ENCODE measurements at places on chromosomes 6 and 20. TPM values are rescaled to one million over a fixed set of nuclear protein-coding genes. Genes with fewer than 3 reads are reported as not detected.

PBOV1 gene
- not detected for total RNA-seq

PAK5 gene
- 0.46 TPM for total RNA-seq

TPBG gene
- total RNA-seq = 5.4 TPM

SLCO4A1 gene
- 3.4 TPM for total RNA-seq

PGC gene
- total RNA-seq = not detected

ZFP64 gene
- 6.7 TPM for total RNA-seq

HAO1 gene
- total RNA-seq = not detected

LTA gene
- 1.3 TPM for total RNA-seq

BEND6 gene
- 3.2 TPM for total RNA-seq

PI16 gene
- total RNA-seq = 1.1 TPM

DNA sequence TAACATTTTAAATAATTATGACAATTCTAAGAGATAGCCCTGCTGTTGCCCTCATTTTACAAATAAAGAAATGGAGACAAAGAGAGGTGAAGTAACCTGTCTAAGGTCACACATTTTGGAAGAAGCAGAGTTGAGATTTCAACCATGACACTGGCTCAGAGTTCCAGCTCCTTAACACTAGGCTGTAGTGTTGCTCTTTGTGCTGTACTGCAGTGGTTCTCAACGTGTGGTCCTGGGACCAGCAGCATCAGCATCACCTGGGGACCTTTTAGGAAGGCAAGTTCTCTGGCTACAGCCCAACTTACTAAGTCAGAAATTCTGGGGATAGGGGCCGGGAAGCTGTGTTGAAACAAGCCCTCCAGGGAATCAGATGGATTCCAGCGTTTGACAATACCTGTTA is 62.4 kb upstream of the FERMT1 start:
- H3K36me3 ChIP-seq = no peaks in the 10 kb centered on the region
- no peak overlapping the region for H3K27ac ChIP-seq
- no peaks in the 10 kb centered on the region for H3K27me3 ChIP-seq

- H3K27me3 ChIP-seq = no peaks in the 10 kb centered on the region
- no peaks in the 10 kb centered on the region for H3K36me3 ChIP-seq
- DNase-seq = no peak
- H3K27ac ChIP-seq = no peak overlapping the region
- H3K4me3 ChIP-seq = no peak overlapping the region
- no peaks in the 10 kb centered on the region for H3K4me1 ChIP-seq
These were observed 30.9 kb upstream of the ALDH8A1 start for GRCh38 chr6:134980846-134981245.

DNA sequence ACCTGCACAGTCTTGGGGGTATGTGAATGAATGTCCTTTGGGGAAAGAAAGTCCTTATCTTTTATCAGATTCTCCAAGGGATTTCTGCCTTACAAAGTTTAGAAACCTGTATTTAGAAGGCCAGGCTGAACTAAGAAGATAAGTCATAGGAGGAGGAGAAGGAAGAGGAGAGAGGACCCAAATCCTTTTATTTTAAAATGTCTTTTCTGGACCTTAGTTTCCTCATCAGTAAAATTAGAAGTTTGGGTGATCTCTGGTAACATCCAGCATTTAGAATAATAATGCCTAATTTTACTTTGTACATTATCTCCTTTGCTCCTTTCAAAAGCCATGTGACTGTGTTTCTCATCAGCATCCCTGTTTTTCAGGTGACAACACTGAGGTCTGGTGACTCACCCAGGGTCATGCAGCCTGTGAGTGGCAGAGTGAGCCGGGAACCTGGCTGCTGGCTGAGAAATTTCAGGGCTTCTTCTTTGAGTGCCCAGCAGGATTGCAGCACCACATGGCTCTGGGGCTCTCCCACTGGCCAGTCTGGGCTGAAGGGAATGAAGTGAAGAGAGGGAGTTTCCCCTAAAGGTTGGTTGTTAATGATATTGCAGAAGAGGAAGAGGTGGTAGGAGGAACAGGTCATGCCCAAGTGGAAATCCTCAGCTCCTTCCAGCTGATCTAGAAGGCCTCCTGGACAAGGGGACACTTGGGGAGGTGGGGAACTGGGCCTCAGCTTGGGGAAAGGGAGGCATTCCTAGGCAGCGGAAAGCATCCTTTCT is 34.0 kb downstream of the VEGFA start:
- no peak overlapping the region for H3K27ac ChIP-seq
- no peaks in the 10 kb centered on the region for H3K4me1 ChIP-seq
- no peaks in the 10 kb centered on the region for H3K36me3 ChIP-seq
- no peak overlapping the region for H3K4me3 ChIP-seq

GRCh38 chr6:51303338-51303737 is 484.7 kb downstream of the TFAP2B start:
- H3K27me3 ChIP-seq = no peaks in the 10 kb centered on the region
- no peak overlapping the region for H3K27ac ChIP-seq
- no peaks in the 10 kb centered on the region for H3K36me3 ChIP-seq
- no peaks in the 10 kb centered on the region for H3K4me1 ChIP-seq

- H3K27ac ChIP-seq = no peak overlapping the region
- no peaks in the 10 kb centered on the region for H3K36me3 ChIP-seq
- DNase-seq = no peak
- H3K4me3 ChIP-seq = no peak overlapping the region
These were observed 118.4 kb upstream of the RUNX2 start for GRCh38 chr6:45209762-45210161.

- peak; percentile 64 for DNase-seq
- no peak overlapping the region for H3K4me3 ChIP-seq
- H3K36me3 ChIP-seq = no peaks in the 10 kb centered on the region
- H3K27ac ChIP-seq = no peak overlapping the region
- H3K4me1 ChIP-seq = no peaks in the 10 kb centered on the region
- H3K27me3 ChIP-seq = no peaks in the 10 kb centered on the region
These were observed 1111.4 kb upstream of the CITED2 start for GRCh38 chr6:140485740-140486449.

- no peaks in the 10 kb centered on the region for H3K4me1 ChIP-seq
- no peak overlapping the region for H3K4me3 ChIP-seq
- no peak for DNase-seq
- H3K27ac ChIP-seq = no peak overlapping the region
- no peaks in the 10 kb centered on the region for H3K36me3 ChIP-seq
These were observed 1.2 kb upstream of the PI3 start for GRCh38 chr20:45173522-45173921.

GRCh38 chr6:39496915-39497314 is 174.4 kb upstream of the KCNK16 start:
- no peak overlapping the region for H3K27ac ChIP-seq
- H3K4me3 ChIP-seq = no peak overlapping the region
- H3K4me1 ChIP-seq = peaks cover 1% of the 10 kb centered on the region
- no peaks in the 10 kb centered on the region for H3K36me3 ChIP-seq
- peak; percentile 64 for DNase-seq

GRCh38 chr6:156840136-156840535 is 63.0 kb downstream of the ARID1B start:
- no peak for DNase-seq
- H3K4me3 ChIP-seq = no peak overlapping the region
- H3K27me3 ChIP-seq = no peaks in the 10 kb centered on the region
- H3K27ac ChIP-seq = no peak overlapping the region
- peaks cover 30% of the 10 kb centered on the region for H3K4me1 ChIP-seq

DNA sequence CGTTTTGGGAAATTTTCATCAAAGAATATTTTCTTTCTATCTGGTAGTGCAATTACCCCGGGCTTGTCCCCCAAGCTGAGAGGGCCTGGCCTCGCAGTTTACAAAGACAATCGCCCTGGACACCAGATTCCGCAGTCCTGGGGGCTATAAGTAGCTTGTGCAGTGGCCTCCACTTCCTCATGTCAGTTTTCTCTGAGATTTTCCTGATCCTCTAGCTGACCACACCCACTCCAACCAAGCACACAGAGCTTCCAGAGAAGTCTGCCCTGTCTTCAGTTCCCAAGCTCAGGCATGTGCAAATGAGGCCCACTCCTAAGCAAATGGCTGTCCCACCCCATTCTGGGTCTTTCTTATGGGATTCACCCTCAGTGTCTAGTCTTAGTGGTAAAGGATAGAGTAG is 245.3 kb downstream of the MAFB start:
- peaks cover 1% of the 10 kb centered on the region for H3K4me1 ChIP-seq
- no peak for DNase-seq
- H3K27ac ChIP-seq = no peak overlapping the region
- no peak overlapping the region for H3K4me3 ChIP-seq
- no peaks in the 10 kb centered on the region for H3K27me3 ChIP-seq
- H3K36me3 ChIP-seq = no peaks in the 10 kb centered on the region

DNA sequence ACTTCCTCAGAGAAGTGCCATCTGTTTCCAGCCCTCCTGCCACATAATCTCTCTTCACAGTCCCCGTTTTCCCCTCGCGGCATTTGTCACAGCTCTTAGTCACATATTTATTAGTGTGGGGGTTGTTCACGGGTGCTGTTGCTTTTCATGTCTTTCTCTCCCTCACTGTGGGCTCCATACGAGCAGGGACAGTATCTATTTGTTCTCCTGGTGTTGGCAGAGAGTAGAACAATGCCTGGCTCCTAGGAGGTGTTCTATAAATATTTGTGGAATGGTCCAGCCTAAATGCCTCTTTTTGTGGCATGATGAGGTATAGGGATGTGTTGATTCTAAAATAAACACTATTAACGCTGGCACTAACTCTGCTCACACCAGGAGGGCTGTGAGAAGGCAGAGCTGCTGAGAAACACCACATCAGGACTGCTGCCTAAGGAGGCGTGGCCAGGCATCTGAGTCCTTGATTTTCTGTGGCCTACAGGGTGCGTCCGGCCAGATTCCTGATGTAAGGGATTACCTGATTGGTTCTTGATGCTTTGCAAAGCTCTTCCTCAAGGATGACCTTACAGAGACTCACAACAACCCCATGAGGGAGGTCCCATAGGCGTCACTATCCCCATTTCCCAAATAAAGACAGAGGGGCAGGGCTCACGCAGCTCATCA is 219.8 kb upstream of the ARID1B start:
- no peak overlapping the region for H3K4me3 ChIP-seq
- no peaks in the 10 kb centered on the region for H3K36me3 ChIP-seq
- DNase-seq = no peak
- H3K27me3 ChIP-seq = no peaks in the 10 kb centered on the region
- H3K27ac ChIP-seq = no peak overlapping the region
- H3K4me1 ChIP-seq = no peaks in the 10 kb centered on the region

DNA sequence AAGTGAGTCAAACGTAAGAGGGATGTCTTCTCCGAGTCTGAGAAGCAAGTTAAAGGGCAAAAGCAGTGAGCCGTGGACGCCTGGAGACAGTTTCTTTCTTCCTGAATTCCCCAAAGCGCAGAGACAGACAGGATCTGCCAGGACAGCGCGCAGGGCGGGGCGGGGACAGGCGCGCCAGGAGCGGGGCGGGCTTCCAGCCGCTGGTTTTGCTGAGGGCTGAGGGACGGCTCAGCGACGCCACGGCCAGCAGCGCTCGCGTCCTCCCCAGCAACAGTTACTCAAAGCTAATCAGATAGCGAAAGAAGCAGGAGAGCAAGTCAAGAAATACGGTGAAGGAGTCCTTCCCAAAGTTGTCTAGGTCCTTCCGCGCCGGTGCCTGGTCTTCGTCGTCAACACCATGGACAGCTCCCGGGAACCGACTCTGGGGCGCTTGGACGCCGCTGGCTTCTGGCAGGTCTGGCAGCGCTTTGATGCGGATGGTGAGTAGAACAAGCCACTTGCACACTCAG is at the start of gene SCGN:
TSS of gene SCGN (plus strand) at position 209 of the 509 bp plus-strand sequence. CDS start at position 398, 189 bp downstream.
- H3K4me1 ChIP-seq = no peaks in the 10 kb centered on the region
- DNase-seq = peak; percentile 60
- H3K27ac ChIP-seq = no peak within 1 kb of the TSS
- no peak within 1 kb of the TSS for H3K4me3 ChIP-seq

- H3K27me3 ChIP-seq = no peaks in the 10 kb centered on the region
- H3K27ac ChIP-seq = no peak overlapping the region
- no peak for DNase-seq
- H3K4me1 ChIP-seq = peaks cover 8% of the 10 kb centered on the region
These were observed 5.2 kb downstream of the ZNF341 start for GRCh38 chr20:33736962-33737361.

GRCh38 chr20:51354191-51354768 is 188.2 kb downstream of the NFATC2 start:
- no peaks in the 10 kb centered on the region for H3K36me3 ChIP-seq
- DNase-seq = no peak
- H3K4me3 ChIP-seq = no peak overlapping the region
- H3K27me3 ChIP-seq = no peaks in the 10 kb centered on the region
- H3K27ac ChIP-seq = no peak overlapping the region

- H3K36me3 ChIP-seq = no peaks in the 10 kb centered on the region
- H3K27ac ChIP-seq = no peak overlapping the region
- H3K27me3 ChIP-seq = no peaks in the 10 kb centered on the region
These were observed 54.4 kb downstream of the ARFGEF2 start for GRCh38 chr20:48975955-48976354.

GRCh38 chr20:29302979-29303644 is 1954.4 kb upstream of the DEFB115 start:
- H3K36me3 ChIP-seq = no peaks in the 10 kb centered on the region
- no peaks in the 10 kb centered on the region for H3K27me3 ChIP-seq
- H3K4me1 ChIP-seq = no peaks in the 10 kb centered on the region
- DNase-seq = no peak

- no peaks in the 10 kb centered on the region for H3K27me3 ChIP-seq
- DNase-seq = no peak
- H3K27ac ChIP-seq = no peak overlapping the region
- H3K4me3 ChIP-seq = no peak overlapping the region
These were observed 55.6 kb downstream of the UTRN start for GRCh38 chr6:144340541-144341371.

GRCh38 chr20:24612799-24613775 is 143.7 kb downstream of the SYNDIG1 start:
- H3K4me1 ChIP-seq = no peaks in the 10 kb centered on the region
- H3K4me3 ChIP-seq = no peak overlapping the region
- H3K27ac ChIP-seq = no peak overlapping the region
- no peaks in the 10 kb centered on the region for H3K27me3 ChIP-seq
- no peaks in the 10 kb centered on the region for H3K36me3 ChIP-seq
- DNase-seq = no peak

- no peaks in the 10 kb centered on the region for H3K4me1 ChIP-seq
- no peak overlapping the region for H3K4me3 ChIP-seq
- H3K36me3 ChIP-seq = no peaks in the 10 kb centered on the region
- no peaks in the 10 kb centered on the region for H3K27me3 ChIP-seq
- no peak overlapping the region for H3K27ac ChIP-seq
These were observed 14.4 kb upstream of the RIN2 start for GRCh38 chr20:19743640-19743995.

- H3K4me1 ChIP-seq = no peaks in the 10 kb centered on the region
- no peaks in the 10 kb centered on the region for H3K27me3 ChIP-seq
- no peaks in the 10 kb centered on the region for H3K36me3 ChIP-seq
- no peak for DNase-seq
These were observed 40.5 kb downstream of the HLA-F start for GRCh38 chr6:29763491-29764289.

DNA sequence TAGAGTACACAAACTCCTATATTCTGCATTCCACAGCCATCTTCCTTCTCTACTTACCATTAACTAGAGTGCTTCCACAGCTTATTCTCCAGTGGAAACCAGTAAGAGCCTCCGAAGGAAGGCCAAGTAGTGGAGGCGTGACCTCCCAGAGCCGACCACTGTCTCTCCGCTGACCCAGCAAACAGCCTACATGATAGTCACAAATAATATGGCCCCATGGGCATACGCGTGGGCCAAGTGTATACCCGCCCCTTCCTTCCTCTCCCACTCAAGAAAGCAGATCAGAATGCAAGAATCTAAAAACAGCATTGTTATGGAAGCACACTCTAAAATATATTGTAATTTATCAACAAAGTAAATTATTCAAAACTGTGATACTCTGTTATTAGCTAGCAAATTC is 526.6 kb upstream of the JARID2 start:
- H3K27ac ChIP-seq = no peak overlapping the region
- H3K4me3 ChIP-seq = no peak overlapping the region
- H3K4me1 ChIP-seq = peaks cover 3% of the 10 kb centered on the region
- DNase-seq = no peak
- H3K27me3 ChIP-seq = no peaks in the 10 kb centered on the region
